ENCODE measurements at places on chromosomes 12 and 14.

GRCh38 chr12:46370380-46370734 lies 2.2 kb downstream of the SLC38A2 start:
- DNase-seq, result no peak

GRCh38 chr14:69687606-69688298 lies 76.4 kb downstream of the SUSD6 start:
- DNase-seq, result no peak

- no peak for DNase-seq
These were observed 215.4 kb downstream of the PELI2 start for GRCh38 chr14:56333359-56334292.

DNA sequence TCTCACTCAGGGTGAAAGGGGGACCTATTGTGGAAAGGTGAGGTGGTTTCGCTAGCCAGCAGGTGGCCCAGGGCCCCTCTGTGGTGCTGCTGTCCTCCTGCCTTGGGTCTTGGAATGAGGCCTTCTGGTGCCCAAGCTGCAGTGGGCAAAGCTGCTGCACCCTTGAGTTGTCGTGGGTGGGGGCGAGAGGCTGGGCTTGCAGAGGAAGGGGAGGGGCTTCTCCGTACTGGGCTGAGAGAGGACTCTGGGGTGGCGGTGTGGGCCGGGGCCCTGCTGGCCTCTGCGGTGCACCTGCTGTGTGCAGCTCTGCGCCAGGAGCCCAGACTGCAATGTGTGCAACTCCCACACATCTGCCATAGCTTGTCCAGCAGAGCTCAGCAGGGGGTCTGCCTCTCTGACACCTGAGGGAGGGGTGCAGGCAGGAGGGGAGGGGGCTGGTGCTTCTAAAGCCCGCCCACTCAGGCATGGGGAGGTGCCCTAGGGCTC lies 145.8 kb downstream of the KIF26A start:
- DNase-seq, result no peak

DNA sequence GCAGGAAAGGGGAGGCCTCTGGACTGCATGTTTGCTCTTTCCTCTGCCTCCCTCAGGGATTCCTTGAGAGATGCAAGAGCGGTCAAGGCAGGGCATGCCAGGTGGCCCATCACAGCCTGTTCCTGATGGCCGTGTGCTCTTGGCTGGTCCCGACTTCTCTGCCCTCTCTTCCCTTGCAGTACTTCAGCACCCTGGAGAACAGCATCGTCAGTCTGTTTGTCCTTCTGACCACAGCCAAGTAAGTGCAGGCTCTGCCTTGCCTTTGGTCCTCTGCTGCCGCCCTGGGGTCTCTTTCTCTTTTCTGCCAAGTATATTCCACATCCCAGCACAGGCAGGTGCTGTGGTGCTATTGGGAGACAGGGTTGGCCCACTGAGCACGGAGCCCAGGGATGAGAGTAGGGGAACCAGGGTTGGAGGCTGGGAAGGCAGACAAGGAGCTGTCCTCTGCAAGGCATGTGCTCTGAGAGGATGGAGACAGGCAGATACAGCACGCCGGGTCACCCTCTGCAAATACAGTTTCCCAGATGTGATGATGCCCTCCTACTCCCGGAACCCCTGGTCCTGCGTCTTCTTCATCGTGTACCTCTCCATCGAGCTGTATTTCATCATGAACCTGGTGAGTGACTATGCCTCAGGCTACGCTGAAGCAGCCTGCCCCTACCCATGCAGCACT lies 51.9 kb downstream of the TPCN1 start:
- no peak for DNase-seq

GRCh38 chr14:22579236-22579635 lies 9.8 kb downstream of the DAD1 start:
- DNase-seq, result no peak

- DNase-seq, result no peak
These were observed 20.6 kb upstream of the MYL2 start for GRCh38 chr12:110940933-110941332.

- no peak for DNase-seq
These were observed 22.0 kb upstream of the TMEM106C start for GRCh38 chr12:47941475-47941780.

DNA sequence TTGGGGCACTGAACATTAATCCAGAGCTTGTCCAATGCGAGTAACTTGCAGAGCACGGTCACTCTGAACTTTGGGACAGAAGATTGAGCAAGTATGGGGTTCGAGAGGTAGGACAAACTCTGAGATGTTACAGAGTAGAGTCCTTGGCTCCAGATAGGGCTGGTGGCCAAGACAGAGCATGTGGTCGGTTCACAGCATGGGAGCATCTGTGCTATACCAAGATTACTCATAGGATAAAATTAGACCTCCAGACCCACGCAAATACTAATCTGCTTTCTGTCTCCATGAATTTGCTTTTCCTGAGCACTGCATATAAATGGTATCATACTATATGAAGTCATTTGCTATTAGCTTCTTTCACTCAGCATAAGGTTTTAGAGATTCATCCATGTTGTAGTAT lies 93.4 kb upstream of the TBX5 start:
- no peak for DNase-seq

DNA sequence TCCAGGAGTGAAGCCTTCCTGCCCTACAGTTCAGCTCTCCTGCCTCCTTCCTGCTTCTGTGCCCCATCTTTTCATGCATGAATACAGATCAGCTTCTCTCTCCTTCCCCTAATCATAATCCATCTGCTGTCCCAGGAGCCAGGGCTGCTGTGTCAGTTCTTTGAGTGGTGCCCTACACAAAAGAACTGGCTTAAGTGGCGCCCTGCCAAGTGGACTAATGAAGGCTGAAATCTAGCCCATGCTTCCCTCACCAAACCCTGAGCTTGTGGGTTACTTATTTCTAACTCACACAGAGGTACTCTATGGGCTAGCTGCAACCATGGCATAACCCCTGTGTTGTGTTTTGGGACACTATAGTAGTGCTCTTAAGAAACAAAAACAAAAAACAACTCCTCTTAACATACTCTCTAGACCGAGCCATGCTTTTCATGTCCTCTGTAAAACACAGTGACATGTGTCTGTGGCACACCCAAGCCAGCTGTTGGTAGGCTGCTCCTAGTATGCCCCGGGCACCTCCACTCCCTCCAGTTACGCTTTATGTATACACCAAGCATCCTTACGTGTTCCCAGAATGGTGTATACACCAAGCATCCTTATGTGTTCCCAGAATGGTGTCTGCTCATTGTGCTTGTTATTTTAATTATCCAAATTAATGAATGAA lies 19.3 kb upstream of the ETV6 start:
- no peak for DNase-seq

- DNase-seq, result no peak
These were observed 908.1 kb upstream of the TMEM132C start for GRCh38 chr12:127358888-127359287.

GRCh38 chr12:1806301-1807086 lies 13.9 kb upstream of the LRTM2 start:
- DNase-seq, result no peak

GRCh38 chr12:124481772-124482566 lies 85.4 kb downstream of the NCOR2 start:
- DNase-seq, result no peak

GRCh38 chr12:39102474-39103209 lies 197.3 kb upstream of the CPNE8 start:
- no peak for DNase-seq

Data from KG1 (cell line).